ENCODE measurements at places on chromosomes 5 and 9.

GRCh38 chr5:171776770-171777759 lies 8.6 kb upstream of the SMIM23 start:
- DNase-seq: no peak

- DNase-seq: peak; percentile 28
Observed at GRCh38 chr9:63859475-63860215, 1425.4 kb downstream of the FOXD4L5 start.

GRCh38 chr5:25619273-25619672 lies 974.5 kb upstream of the CDH10 start:
- DNase-seq: no peak

DNA sequence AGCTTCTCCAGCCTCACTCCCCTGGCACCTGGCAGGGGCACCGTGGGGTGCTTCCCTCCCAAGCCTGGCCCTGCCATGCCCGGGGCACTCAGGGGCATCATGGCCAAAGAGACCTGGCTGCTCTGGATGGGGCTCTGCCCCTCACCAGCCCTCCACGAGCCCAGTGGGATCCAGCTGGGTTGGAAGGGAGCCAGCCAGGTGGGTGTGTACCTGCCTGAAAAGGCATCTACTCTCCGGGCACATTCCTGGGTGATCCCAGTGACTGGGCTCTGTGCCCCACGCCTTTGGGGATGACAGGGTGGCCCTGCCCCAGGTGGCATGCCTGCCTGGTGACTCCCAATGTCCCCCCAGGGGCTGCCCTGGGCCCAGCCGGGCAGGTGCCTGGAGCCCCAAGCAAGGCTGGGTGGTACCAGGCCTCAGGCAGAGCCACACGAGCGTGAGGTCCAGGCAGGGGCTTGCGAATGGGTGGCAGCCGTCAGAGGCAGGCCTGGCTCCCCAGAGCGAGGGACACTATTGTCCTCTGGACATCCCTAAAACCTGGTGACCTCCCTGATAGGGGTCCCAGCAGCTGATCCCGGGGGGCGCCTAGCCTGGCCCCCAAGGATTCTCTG lies 777 bp downstream of the GPSM1 start:
- DNase-seq: no peak

GRCh38 chr9:10706788-10707187 lies 94.0 kb upstream of the PTPRD start:
- DNase-seq: no peak

DNA sequence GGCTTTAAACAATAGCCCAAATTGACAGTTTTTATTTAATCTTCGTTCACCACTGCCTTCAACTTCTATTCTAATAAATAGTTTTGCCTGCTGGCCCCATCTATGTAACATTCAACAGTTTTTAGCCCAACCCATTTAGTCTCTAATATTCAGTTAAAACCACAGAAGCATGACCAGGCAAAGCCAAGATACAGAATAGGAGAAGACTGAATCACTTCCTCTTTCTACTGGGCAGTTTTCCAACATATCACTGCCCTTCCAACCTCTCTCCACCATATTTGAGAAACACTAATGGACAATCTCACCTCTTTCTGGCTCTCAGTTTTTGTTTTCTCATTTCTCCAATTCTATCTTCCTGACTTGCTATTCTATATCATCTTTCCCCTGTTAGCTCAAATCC lies 352.9 kb downstream of the DNAH5 start:
- DNase-seq: no peak

DNA sequence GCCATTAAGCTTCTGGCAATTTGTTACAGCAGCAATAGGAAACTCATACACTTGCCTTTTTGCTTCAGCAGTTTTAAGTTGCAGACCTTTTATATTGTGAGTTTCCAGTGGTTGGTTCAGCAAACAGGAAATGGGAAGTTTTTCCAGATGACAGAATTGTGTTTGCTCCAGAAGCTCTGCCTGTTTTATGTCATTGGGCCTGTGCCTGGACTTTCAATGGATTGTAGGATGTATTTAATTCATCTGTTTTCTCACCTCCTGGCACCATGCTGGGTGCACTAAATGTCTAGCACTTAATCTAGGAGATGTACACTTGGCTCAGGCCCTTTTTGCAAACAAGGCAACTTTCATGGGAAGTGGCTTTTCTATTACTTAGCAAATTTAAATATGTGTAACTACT lies 100.4 kb upstream of the CLINT1 start:
- DNase-seq: no peak

- no peak for DNase-seq
Observed at GRCh38 chr9:125433461-125434011, 171.9 kb downstream of the GAPVD1 start.

DNA sequence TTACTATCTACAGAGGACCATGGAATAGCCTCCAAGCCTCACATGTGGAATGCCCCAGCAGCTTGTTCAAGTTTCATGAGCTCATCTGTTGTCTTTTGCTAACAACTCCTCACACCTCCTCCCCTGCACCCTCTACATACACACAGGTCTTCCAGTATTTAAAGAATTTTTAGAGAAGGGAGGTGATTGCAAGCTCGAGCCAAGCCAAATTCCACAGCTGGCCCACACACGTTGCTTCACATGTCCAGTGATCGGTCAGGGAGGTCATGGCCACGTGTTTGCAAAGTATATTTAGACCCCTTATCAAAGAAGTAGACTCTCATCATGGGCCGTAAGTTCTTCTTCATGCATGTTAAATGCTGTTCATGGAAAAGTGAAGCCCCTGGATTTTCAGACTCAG lies 281.7 kb downstream of the OSTF1 start:
- no peak for DNase-seq

DNA sequence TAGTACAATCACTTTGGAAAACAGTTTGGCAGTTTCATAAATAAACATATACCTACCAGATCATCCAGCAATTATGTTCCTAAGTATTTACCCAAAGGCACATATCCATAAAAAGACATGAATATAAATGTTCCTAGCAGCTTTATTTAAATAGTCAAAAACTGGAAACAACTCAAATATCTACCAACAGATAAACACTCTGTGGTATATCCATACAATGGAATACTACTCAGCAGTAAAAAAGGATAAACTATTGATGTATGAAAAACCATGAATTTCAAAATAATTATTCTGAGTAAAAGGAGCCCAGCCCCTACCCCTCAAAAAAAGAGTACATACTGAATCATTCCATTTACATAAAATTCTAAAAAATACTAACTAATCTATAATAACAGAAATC lies 232.7 kb upstream of the SLC30A5 start:
- DNase-seq: no peak

- no peak for DNase-seq
Observed at GRCh38 chr5:142568283-142568995, 117.5 kb downstream of the FGF1 start.

DNA sequence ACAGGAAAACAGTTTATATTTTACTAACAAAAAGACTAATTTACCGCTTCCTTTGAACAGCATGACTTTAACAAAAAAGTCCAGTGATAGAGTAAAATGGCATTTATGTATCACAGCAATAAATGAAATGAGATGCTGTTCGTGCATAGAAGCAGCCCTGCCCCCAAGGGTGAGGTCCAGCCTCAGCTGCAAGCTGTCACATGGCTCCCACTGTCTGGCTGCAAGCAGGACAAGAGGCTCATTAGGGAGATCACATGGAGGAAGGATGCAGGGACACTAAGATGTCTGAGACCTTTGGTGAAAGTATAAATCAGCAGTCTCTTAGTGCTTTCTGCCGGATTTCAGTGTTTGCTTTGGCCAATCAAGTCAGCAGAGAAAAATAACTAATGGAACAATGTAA lies 23.0 kb downstream of the GDNF start:
- DNase-seq: no peak

DNA sequence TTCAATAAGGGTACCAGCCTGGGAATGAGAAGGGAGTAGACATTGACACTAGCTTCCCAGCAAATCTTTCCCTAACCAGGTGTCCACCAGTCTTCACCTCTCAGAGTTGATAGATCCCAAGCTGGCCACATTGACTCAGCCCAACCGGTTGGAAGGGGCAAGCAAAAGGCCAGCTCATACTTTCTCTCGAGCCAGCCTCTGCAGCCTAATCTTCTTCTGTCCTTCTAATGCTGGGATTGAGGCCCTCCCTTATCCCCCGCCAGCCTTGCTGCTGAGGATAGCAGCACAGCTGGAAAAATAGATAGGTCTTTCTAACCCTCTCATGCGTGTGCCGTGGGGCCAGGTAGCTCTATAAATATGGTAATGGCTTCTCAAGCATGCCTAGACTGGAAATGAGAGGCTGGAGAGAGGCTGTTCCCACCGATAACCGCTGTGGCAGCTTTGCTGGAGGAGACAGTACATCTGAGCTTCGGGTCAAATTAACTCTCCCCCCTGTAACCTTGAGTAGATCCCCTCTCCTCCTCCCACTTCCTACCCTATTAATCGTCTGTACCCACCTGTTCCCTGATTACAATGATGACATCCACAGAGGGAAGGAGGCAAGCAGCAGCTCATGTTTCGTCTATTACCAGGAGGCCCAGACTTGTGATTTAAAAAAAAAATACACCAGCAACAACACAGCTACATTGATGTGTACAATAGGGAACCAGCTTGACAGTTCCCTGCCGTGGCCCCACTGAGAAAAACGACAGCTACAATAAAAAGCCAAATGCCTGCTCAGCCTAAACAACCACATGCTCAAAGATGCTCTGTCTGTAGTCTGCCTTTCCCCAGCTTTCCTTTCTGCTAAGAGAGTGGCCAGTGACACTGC lies 219.9 kb upstream of the BRINP1 start:
- no peak for DNase-seq

DNA sequence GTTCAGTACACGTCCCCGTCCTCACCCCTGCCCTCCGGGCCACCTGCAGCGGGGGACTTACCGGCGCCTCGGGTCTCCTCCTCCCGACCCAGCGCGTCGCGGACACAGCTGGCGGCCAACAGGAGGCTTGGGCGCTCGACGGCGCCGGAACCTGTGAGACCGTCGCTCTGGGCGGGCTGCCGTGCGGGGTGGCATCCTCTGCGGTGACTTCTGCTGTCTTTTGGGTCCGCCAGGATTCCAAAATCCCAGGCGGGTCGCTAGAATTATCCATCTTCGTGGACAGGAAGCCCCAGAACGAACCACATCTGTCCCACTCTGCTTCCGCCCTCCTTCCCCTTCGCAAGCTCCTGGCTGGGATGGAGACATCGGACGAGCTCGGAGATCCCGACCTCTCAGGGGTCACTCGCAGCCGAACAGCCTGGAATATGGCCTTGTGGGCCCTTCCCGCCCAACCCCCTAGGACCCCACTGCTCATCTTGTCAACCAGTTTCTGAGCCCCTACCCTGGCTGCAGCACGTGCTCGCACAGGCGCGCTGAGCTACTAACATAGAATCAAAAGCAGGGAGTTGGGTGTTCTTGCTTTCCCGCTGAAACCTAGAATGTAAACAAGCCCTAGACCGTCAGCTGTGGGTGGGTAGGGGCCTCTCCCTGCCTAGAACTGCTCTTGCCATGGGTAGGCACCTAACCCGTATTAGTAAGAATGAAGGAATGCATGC lies 947 bp upstream of the MARCHF3 start:
- peak; percentile 11 for DNase-seq

DNA sequence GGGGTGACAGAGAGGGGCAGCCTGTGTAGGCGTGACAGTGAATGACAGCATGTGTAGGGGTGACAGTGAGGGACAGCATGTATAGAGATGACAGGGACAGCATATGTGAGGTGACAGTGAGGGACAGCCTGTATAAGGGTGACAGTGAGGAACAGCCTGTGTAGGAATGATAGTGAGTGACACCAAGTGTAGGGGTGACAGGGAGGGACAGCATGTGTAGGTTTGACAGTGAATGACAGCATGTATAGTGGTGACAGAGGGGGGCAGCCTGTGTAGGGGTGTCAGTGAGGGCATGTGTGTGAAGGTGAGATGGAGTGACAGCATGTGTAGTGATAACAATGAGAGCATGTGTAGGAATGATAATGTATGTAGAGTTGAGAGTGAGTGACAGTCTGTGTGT lies 8.7 kb upstream of the GAPT start:
- no peak for DNase-seq

DNA sequence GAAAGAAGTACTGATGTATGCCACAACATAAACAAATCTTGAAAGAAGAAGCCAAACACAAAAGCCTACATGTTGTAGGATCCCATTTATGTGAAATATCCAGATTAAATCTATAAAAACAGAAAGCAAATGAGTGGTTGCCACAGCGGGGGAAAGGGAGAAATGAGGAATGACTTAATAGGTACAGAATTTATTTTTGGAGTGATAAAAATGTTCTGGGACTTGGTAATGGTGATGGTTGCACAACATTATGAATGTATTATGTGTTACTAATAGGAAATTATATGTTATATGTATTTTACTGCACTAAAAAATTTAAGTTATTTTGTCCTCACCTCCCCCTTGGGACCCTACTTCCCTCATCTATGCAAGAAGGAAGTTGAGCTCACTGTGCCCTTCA lies 16.4 kb upstream of the TTC1 start:
- DNase-seq: no peak

DNA sequence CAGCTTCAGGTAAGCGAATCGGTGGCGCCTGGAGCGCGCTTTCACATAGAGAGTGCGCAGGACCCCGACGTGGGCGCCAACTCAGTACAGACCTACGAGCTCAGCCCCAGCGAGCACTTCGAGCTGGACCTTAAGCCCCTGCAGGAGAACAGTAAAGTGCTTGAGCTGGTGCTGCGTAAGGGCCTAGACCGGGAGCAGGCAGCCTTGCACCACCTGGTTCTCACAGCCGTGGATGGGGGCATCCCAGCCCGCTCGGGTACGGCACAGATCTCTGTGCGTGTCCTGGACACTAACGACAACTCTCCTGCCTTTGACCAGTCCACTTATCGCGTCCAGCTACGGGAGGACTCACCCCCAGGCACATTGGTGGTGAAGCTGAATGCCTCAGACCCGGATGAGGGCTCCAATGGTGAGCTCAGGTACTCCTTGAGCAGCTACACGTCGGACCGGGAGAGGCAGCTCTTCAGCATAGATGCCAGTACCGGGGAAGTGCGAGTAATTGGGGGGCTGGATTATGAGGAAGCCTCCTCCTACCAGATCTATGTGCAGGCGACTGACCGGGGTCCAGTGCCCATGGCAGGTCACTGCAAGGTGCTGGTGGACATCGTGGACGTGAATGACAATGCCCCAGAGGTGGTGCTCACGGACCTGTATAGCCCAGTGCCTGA lies 1.1 kb downstream of the PCDHAC2 start:
- DNase-seq: no peak

DNA sequence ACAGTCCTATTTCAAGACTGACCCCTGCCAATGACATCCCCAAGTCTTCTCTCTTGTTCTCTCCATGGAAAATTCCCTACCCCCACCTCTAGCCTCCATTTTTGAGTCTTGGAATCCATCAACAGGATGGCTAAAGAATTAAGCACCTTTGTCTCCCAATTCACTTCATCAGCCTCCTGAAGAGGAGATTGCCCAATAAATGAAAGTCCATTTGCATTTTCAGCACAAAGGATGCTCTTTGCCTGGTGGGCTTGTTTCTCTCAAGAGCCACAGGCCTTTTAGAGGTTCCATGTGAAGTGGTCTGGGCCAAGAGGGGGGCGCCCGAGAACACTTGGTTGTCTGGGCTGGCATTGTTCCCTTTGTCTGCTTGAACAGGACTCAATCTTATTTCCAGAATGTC lies 12.6 kb downstream of the HSD17B3 start:
- DNase-seq: no peak

- no peak for DNase-seq
Observed at GRCh38 chr9:89353989-89354388, 35.7 kb downstream of the SECISBP2 start.

GRCh38 chr9:136433849-136434579 lies 5.6 kb downstream of the INPP5E start:
- DNase-seq: no peak
